ENCODE measurements at places on chromosomes 1 and 21.

DNA sequence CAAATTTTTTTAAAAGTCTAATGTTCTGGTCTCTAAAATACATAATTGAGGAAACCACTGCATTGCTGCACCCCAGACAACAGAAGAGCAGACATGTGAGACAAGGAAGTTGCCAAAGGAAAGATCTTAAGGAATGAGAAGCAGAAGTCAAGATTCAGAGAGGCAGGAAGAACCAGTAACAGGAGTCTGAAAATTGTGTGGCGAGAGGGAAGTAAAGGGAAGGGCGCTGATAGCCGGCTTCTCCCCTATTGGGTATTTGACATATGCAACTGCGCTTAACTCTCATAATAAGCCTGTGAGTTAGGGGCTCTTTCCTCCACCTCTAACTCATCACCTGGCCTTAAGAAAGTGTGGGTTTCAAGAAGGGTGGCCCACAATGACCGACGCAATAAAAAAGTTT is 21.9 kb upstream of the KIF14 start:
- DNase-seq, result no peak

DNA sequence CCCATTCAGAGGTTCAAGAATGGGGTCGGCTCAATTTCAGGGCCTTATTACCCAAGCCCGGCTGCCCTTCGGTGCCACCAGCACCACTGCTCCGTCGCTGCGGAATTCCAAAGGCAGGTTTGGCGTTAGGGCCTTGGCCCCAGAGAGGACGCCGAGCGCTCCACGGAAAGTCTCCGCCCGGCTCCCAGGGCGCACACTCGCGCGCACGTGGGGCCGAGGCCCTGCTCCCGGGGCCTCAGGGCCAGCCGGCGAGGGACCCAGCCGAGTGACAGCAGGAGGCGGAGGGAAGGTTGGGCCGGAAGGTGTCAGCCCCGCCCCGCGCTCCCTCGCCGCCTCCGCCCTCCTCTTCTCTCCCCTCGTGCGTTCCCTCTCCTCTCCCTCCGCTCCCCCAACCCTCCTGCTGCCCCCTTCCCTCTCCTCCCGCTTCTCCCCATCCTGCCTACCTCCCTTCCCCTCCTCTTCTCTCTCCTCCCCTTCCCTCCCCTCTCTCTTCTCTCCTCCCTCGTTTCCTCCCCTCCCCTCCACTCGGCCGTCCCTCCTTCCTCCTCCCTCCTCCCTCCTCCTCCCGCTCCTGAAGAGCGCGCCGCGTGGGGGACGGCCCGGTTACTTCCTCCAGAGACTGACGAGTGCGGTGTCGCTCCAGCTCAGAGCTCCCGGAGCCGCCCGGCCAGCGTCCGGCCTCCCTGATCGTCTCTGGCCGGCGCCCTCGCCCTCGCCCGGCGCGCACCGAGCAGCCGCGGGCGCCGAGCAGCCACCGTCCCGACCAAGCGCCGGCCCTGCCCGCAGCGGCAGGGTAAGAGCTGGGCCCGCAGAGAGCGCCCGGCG is at the start of gene ETS2:
Gene ETS2, plus strand, starts transcription at position 602 of the 825 bp plus-strand sequence. CDS start 4,106 bp downstream, outside the sequence.
- peak; percentile 87 for DNase-seq

DNA sequence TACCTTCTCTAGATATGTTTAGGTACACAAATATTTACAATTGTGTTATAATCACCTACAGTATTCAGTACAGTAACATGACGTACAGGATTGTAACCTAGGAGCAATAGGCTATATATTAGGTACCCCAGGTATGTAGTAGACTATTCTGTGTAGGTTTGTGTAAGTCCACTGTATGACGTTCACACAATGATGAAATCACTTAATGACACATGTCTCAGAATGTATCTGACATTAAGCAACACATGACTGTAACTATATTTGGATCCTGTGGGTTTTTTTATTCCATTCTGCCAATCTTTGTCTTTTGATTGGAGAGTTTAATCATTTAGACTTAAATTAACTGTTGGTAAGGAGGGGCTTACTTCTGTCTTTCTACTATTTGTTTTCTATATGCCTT is 52.1 kb downstream of the STYXL2 start:
- no peak for DNase-seq

GRCh38 chr21:35002879-35003722 is 46.0 kb downstream of the RUNX1 start:
- DNase-seq, result no peak

- DNase-seq, result peak; percentile 8
Observed at GRCh38 chr1:24254783-24255182, 64.4 kb upstream of the GRHL3 start.

DNA sequence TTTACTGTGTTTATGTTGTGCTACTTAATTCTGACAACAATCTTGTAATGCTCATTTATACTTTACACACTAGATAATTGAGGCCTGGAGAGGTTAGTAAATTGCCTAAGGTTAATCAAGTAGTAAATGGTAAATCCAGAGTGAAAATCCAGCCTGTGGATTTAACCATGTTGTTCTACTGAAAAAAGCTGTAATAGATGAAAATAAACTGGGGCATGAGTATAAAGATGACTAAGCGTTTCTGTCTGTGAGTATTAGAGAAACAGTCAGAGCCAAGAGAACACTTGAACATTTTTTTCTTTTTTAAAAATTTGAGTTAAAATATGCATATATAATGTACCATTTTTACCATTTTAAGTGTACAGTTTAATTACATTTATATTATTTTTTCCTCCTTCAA is 47.9 kb upstream of the LEPR start:
- no peak for DNase-seq

DNA sequence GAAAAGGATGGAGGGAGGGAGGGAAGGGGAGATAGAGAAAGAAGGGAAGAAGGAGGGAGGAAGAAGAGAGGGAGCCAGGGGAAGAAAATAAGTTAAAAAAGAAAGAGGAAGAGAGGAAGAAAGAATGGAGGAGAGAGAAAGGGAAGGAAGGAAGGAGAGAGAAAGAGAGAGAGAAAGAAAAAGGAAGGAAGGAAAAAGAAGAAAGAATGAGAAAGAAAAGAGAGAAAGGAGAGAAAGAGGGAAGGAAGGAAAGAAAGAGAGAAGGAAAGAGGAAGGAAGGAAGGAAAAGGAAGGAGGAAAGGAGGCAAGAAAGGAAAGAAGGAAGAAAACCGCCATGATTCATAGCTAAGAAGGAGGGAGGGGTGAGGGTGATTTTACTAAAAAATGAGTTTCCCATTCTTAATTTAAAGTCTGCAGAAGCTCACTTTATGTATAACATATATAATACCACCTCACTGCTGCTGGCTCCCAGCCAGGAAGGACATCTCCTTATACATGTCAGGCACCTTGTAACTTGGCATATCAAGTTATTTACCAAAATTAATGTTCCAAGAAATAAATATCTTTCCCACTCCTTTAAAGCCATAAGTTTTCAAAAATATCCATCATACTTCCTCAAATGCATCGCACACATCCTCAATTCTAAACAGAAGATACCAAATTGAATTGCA is 46.0 kb upstream of the OLIG2 start:
- no peak for DNase-seq

- peak; percentile 40 for DNase-seq
Observed at GRCh38 chr1:98991127-98992012, 13.3 kb downstream of the PLPPR5 start.

- DNase-seq, result no peak
Observed at GRCh38 chr1:218475275-218475674, 130.1 kb downstream of the TGFB2 start.

DNA sequence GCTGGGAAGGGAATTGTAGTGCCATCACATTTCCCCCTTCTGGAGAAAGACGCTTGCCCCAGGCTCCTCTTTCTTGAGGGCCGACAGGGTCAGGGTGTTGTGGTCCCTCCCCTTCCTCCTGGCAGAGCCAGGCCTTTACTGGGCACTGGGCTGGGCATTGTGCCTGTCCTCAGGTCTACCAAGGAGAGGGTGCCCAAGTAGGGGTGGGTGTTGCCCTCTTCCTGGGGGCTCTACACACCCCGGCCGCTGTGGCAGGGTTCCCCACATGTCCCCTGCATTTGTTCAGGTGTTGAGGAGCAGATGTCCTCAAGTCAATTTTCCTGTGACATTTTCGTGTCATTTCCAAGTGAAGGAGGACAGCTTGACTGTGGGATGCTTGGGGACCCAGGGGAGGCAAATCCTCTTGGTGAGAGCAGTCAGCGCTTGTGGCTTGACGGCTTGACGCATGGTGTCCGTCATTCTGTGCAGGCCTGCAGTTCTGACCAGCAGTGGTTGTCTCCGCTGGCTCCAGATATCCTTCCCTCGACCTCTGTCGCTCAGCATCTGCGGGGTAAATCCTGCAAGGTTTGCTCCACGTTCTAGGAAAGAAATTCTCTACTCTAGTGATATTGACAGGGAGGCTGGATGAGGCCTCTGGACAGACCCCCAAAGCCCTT is 181.9 kb upstream of the VAMP3 start:
- DNase-seq, result no peak

DNA sequence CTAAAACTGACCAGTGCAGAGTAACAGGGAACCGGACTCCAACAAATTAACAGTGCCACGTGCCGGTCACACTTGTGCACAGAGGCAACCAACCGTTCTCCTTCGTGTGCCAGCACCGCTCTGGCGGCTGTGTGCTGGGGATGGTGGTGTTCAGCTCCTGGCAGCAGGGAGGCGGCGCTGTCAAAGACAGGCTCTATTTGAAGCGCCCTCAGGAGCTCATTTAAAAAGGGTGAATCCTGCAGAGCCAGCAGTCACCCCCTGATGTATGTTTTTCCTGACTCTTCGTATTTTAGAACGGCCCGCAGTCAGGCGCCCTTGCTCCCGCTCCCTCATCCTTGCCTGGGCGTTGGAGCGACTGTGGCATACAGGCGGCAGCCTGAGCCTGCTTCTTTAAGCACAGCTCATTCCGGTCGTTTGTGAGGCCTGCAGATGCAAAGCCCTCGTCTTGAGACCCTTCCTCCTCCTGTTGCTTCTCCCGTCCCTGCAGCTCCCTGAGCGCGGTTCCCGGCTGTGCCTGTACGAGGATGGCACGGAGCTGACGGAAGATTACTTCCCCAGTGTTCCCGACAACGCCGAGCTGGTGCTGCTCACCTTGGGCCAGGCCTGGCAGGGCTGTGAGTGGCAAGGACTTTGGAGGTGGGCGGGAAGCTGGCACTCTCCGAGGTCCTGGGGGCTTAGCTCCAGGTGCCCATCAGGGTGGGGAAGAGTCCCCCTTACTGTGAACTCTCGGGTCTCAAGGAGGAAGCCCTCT is 1.1 kb downstream of the DFFB start:
- no peak for DNase-seq

- no peak for DNase-seq
Observed at GRCh38 chr21:45113543-45113942, 39.2 kb downstream of the ADARB1 start.

DNA sequence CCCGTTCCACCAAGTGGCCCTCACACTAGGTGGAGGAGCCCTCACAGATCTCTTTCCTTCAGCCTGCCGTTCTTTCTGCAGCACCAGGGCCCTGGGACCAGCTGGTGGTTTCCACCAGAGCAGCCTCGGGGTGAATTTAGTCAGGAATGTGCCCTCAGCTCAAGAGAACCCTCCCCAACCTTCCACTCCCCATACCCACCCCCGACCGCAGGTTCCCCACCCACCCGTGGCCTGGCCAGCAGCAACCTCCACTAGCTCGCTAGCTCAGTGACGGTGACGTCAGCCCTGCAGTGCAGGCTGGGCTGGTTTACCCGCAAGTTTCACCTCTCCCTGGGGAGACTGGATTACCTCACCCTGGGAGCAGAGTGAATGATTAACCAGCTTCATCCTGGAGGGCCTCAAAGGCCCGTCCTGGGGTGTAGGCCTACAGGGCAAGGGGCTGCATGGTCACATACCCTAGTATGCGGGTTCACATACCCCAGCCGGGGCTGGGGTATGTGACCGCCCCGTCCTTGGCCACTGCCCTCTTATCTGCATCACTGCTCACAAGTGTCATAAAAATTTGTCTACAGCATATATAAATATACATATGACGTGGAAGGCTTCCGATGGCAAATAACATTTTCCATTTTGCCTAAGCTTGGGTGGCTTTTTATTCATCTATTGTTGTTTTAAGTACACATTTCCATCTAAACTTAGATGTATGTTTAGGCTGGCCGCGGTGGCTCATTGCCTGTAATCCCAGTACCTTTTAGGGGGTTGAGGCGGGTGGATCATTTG is 24.5 kb downstream of the ELF3 start:
- peak; percentile 91 for DNase-seq

DNA sequence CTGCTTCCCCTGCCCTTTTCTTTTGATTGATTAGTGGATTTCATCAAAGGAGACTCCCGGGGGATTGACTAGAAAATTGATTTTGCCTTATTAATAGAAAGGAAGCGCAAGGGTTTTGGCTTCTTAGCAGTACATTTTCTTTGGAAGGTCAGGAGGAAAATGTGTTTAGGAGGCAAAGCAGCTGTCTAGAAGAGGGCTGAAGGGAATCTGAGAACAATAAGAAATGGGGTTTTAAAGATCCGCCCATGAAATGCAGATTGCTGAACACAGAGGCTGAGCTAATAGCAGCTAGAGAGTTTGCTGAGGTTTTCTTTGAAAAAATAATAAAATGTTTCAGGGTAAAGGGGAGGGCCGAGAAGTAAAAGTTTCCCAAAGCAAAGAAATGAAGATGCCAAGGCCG is 4.9 kb downstream of the SERTAD4 start:
- DNase-seq, result no peak

- DNase-seq, result no peak
Observed at GRCh38 chr1:175097361-175097760, 29.7 kb downstream of the TNN start.

DNA sequence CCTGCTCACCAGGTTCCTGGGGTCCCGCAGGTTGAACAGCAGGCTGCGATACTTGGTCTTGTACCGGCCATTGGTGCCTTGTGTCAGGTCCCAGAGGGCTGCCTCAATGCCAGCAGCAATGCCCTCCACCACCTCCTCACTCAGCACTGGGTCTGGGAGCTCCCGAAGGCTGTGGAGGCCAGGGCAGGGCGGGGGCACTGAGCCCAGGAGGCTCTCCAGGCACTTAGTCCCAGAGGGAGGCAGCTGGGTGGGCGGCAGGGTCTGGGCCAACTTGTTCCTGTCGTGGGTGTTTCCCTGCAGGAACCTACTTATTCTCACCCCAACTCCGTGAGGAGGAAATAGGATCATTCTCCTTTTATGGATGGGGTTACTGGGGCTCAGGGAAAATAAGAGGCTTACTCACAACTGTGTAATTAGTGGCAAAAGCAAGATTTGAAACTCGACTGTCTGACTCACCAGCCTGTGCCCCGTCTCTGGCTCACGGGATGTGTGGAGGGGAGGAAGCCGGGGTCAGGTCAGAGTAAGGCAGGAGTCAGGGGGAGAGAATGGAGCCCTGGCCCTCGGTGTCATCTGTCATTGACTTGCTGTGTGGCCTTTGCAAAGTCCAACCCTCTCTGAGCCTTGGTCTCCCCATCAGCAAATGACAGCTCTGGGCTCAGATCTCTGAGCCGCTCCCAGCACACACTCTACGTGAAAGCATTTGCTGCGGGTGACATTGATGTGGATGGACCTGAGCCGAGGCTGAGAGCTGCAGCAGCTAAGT is 17.2 kb downstream of the SPOCD1 start:
- DNase-seq, result no peak

DNA sequence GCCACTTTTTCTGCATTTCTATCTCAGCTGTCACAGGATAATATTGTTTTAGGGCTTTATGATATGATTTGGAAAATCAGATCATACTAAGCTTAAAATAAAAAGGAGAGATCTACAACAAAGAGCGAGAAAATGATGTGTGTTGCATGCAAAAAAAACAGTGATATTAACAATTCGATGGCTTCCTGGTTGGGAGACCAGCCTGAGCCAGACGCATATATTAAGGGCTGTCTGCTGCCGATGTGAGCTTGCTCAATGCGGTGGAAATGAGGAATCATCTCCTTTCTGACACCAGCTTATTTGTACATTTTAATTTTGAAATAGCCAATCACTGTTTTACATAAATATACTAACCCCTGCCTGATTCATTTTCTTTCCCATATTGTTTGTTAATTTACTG is 862.6 kb downstream of the USP25 start:
- no peak for DNase-seq
